ENCODE measurements at places on chromosomes 2 and 18. TPM values are rescaled to one million over a fixed set of nuclear protein-coding genes. Genes with fewer than 3 reads are reported as not detected.

Gene ABCB11
- total RNA-seq: 0.10 TPM

Gene CFAP65
- total RNA-seq: not detected

Gene TWIST2
- total RNA-seq: 1.9 TPM

Gene OSR1
- 3.8 TPM for total RNA-seq

Gene PECR
- total RNA-seq: 2.2 TPM

Gene EMILIN1
- 18.2 TPM for total RNA-seq

Gene RGPD4
- not detected for total RNA-seq

Gene CTNNA2
- total RNA-seq: not detected

DNA sequence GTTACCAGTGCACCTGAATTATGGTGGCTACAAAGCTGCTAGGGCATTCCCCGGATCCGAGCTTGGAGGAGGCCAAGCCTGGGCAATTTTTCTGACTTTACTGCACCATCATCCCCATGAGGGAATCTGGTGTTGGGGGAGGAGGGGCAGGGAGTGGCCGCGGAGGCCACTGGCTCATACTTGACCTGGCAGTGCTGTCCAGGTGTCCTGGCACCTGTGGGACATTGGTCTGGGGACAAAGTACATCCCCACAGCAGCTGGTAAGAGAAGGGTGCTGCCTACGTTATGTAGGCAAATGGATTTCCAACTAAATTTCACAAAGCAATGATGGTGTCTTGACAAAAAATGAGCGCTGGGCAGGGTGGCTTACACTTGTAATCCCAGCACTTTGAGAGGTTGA is 48.3 kb downstream of the KLHL29 start:
- H3K27ac ChIP-seq: no peak overlapping the region
- H3K27me3 ChIP-seq: no peaks in the 10 kb centered on the region
- no peaks in the 10 kb centered on the region for H3K4me1 ChIP-seq

- no peak for DNase-seq
- no peaks in the 10 kb centered on the region for H3K4me1 ChIP-seq
- no peaks in the 10 kb centered on the region for H3K27me3 ChIP-seq
- no peaks in the 10 kb centered on the region for H3K36me3 ChIP-seq
Measured at GRCh38 chr2:152015552-152015951, 83.3 kb downstream of the CACNB4 start.

GRCh38 chr2:217836901-217837491 is 165.8 kb downstream of the TNS1 start:
- H3K4me1 ChIP-seq: peaks cover 96% of the 10 kb centered on the region
- H3K4me3 ChIP-seq: peak overlapping the region; percentile 9
- no peaks in the 10 kb centered on the region for H3K36me3 ChIP-seq
- H3K27me3 ChIP-seq: no peaks in the 10 kb centered on the region

DNA sequence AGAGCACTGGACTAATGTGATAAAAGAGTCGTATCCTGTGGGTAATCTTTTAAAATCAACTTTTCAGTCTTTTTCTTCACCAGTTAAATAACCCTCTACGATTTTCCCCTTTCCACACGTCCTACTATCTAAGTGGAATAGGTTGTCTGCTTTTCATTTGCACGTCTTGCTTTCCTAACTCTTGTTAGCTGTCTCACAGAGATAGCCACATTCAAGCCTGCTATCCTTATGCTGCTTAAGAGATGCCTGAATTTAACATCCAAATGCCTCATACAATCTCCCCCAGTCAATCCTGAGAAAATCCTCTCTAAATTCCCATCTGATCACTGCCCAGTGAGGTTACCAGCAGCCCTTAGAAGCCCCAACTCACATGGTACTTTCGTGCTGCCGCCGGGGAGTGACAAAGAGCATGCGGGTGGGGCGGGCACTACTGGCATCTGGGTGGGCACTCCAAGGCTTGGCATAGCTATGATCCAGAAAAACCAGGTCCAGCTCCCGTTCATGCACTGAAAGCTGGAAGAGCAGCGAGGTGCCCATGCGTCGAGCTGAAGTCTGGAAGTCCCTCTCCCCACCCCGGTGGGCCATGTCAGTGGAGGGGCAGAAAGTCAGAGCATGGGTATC is 1.5 kb downstream of the KANSL3 start:
- H3K4me3 ChIP-seq: peak overlapping the region; percentile 61
- peaks cover 46% of the 10 kb centered on the region for H3K4me1 ChIP-seq

GRCh38 chr2:27263287-27264252 is 723 bp upstream of the SLC30A3 start:
- DNase-seq: no peak
- H3K4me1 ChIP-seq: peaks cover 25% of the 10 kb centered on the region
- H3K27ac ChIP-seq: no peak overlapping the region
- H3K4me3 ChIP-seq: peak overlapping the region; percentile 63

- no peaks in the 10 kb centered on the region for H3K4me1 ChIP-seq
- no peak for DNase-seq
- H3K27ac ChIP-seq: no peak overlapping the region
- H3K27me3 ChIP-seq: no peaks in the 10 kb centered on the region
- H3K36me3 ChIP-seq: no peaks in the 10 kb centered on the region
- no peak overlapping the region for H3K4me3 ChIP-seq
Measured at GRCh38 chr2:234331566-234331965, 165.3 kb downstream of the ARL4C start.

GRCh38 chr2:42071791-42072190 is 24.0 kb downstream of the PKDCC start:
- peaks cover 45% of the 10 kb centered on the region for H3K4me1 ChIP-seq
- no peaks in the 10 kb centered on the region for H3K27me3 ChIP-seq
- no peak overlapping the region for H3K4me3 ChIP-seq
- peak; percentile 73 for DNase-seq

GRCh38 chr2:96528006-96528699 is 8.4 kb upstream of the ARID5A start:
- peaks cover 34% of the 10 kb centered on the region for H3K4me1 ChIP-seq
- peak overlapping the region; percentile 46 for H3K4me3 ChIP-seq
- peak overlapping the region; percentile 67 for H3K27ac ChIP-seq

DNA sequence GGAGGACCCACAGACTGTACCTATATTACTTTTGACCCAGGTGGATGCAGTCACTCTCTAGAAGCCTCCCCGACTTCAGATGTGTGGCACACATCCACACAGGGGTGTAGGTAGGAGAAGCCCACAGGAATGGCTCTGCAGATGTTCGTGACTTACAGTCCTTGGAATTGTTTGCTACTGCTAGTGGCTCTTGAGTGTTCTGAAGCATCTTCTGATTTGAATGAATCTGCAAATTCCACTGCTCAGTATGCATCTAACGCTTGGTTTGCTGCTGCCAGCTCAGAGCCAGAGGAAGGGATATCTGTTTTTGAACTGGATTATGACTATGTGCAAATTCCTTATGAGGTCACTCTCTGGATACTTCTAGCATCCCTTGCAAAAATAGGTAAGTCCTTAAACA is 605 bp downstream of the SLC9A4 start:
- no peaks in the 10 kb centered on the region for H3K36me3 ChIP-seq
- H3K4me3 ChIP-seq: no peak overlapping the region
- H3K4me1 ChIP-seq: no peaks in the 10 kb centered on the region
- no peak overlapping the region for H3K27ac ChIP-seq
- DNase-seq: no peak
- no peaks in the 10 kb centered on the region for H3K27me3 ChIP-seq

DNA sequence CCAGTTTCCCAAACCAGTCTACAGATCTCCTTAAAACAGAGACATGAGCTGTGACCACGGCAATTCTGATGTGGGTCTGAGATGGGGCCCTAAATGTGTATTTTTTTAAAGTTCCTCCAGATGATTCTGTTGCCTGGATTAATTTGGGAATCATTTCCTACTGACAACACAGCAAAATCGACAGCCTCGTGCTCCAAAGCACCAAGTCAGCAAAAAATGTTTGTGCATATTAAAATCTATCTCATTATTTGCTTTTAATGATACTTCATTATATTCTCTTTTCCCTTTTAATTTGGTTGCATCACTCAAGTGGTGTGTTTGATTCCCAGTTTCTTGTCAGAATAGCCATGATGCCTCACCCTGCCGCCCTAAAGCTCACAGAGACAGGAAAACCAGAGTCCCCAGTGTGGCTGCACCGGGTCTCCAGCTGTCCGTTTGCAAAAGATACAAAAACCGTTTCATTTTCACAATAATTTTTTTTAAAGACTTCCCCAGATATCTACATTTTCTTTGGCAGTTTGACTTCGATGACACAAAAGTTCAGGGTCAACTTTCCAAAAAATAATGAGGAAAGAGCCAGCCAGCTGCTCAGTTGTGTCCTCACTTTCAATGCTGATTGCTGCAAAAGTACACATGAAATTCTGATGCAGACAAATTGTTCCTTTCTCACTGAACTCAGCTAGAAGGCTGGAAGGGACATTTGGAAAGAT is 443.2 kb upstream of the ID2 start:
- DNase-seq: no peak
- no peaks in the 10 kb centered on the region for H3K36me3 ChIP-seq
- H3K4me3 ChIP-seq: no peak overlapping the region
- H3K27me3 ChIP-seq: no peaks in the 10 kb centered on the region
- no peak overlapping the region for H3K27ac ChIP-seq

- H3K4me3 ChIP-seq: no peak overlapping the region
- no peaks in the 10 kb centered on the region for H3K4me1 ChIP-seq
- H3K27ac ChIP-seq: no peak overlapping the region
Measured at GRCh38 chr2:134087371-134087921, 166.4 kb upstream of the MGAT5 start.

- H3K4me1 ChIP-seq: peaks cover 7% of the 10 kb centered on the region
- no peak overlapping the region for H3K27ac ChIP-seq
- no peaks in the 10 kb centered on the region for H3K27me3 ChIP-seq
Measured at GRCh38 chr2:113967272-113967671, 77.4 kb downstream of the ACTR3 start.

- peaks cover 14% of the 10 kb centered on the region for H3K4me1 ChIP-seq
- H3K27me3 ChIP-seq: peaks cover 96% of the 10 kb centered on the region
- peak within 1 kb of the TSS; percentile 45 for H3K4me3 ChIP-seq
- no peak within 1 kb of the TSS for H3K27ac ChIP-seq
Measured at GRCh38 chr2:176106581-176107539, at the start of gene HOXD11. HOXD11 (plus strand) TSS chr2:176107280; CDS start chr2:176107356, 76 bp downstream.

- H3K27ac ChIP-seq: no peak overlapping the region
- H3K4me3 ChIP-seq: no peak overlapping the region
- no peaks in the 10 kb centered on the region for H3K27me3 ChIP-seq
- H3K36me3 ChIP-seq: no peaks in the 10 kb centered on the region
- no peaks in the 10 kb centered on the region for H3K4me1 ChIP-seq
Measured at GRCh38 chr2:164913640-164914350, 41.5 kb downstream of the SLC38A11 start.

DNA sequence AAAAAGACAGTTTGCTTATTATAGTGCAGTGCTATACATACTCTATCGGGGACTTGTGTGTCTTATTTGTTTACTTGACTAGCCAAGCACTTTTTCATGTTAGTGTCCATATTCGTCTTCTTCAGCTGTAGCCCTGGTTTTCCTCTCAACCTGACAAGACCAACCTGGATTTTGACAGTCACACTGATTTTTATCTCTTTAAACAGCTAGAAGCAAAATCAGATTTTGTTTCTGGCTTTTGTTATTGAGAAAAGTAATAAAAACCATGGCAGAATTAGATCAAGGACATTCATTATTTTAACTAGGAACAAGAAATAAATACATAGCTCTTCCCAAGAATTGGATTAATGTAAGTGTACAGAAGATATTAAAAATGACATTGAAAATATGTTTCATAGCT is 56.8 kb downstream of the SPATS2L start:
- peaks cover 34% of the 10 kb centered on the region for H3K4me1 ChIP-seq
- DNase-seq: no peak
- H3K4me3 ChIP-seq: no peak overlapping the region
- no peaks in the 10 kb centered on the region for H3K27me3 ChIP-seq
- no peaks in the 10 kb centered on the region for H3K36me3 ChIP-seq
- no peak overlapping the region for H3K27ac ChIP-seq

- H3K4me3 ChIP-seq: no peak overlapping the region
- H3K4me1 ChIP-seq: no peaks in the 10 kb centered on the region
- no peaks in the 10 kb centered on the region for H3K27me3 ChIP-seq
- H3K36me3 ChIP-seq: no peaks in the 10 kb centered on the region
Measured at GRCh38 chr2:182606728-182607681, 109.1 kb upstream of the DNAJC10 start.

DNA sequence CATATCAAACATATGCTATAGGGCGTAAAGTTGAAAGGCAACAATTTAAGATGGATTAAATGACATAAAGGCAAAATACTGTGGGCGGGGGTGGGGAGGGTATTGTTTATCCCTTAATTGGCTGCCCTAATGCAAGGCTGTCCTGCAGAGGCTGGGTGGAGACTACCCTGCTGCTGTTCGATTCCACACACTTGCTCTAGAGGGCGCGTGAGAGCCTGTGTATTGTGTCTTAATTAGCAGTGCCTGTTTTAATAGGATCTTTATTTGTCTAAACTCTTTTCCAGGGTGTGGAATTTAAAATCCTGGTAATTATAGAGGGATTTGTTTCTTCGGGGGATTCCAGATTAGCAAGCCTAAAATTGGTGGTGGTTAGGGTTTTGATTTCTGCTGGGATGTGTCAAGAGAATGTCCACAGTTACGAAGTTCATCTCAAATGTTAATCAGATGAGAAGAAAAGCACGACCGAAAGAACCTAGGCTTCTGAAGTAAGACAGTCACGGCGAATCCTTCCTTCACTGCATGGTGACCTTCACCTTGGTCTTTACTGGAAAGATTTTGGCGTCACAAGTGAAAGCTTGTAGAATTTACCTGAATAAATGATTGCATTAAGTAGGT is 103.5 kb upstream of the MAP3K20 start:
- no peaks in the 10 kb centered on the region for H3K27me3 ChIP-seq
- H3K27ac ChIP-seq: no peak overlapping the region
- H3K36me3 ChIP-seq: no peaks in the 10 kb centered on the region
- no peak overlapping the region for H3K4me3 ChIP-seq
- H3K4me1 ChIP-seq: peaks cover 7% of the 10 kb centered on the region

- H3K36me3 ChIP-seq: no peaks in the 10 kb centered on the region
- no peak overlapping the region for H3K27ac ChIP-seq
- H3K4me1 ChIP-seq: peaks cover 20% of the 10 kb centered on the region
- DNase-seq: no peak
- no peak overlapping the region for H3K4me3 ChIP-seq
- no peaks in the 10 kb centered on the region for H3K27me3 ChIP-seq
Measured at GRCh38 chr2:219638948-219639755, 11.7 kb downstream of the SLC4A3 start.

- H3K4me3 ChIP-seq: no peak overlapping the region
- no peaks in the 10 kb centered on the region for H3K4me1 ChIP-seq
- no peak overlapping the region for H3K27ac ChIP-seq
- no peak for DNase-seq
Measured at GRCh38 chr2:134466141-134466540, 212.3 kb downstream of the MGAT5 start.

All from gastrocnemius medialis (tissue), 4 donors.